Left kidney (tissue), 8 donors: ENCODE measurements at places on chromosomes 2 and 18. TPM values are rescaled to one million over a fixed set of nuclear protein-coding genes. Genes with fewer than 3 reads are reported as not detected.

- DNase-seq, result no peak
Observed at GRCh38 chr2:29014811-29015421, 33.8 kb downstream of the TOGARAM2 start.

- no peak for DNase-seq
Observed at GRCh38 chr2:186734957-186735734, 41.3 kb downstream of the FAM171B start.

- no peak for DNase-seq
Observed at GRCh38 chr2:144715992-144716391, 196.1 kb upstream of the ZEB2 start.

- no peak for DNase-seq
Observed at GRCh38 chr2:26754972-26755670, 9.0 kb upstream of the SLC35F6 start.

EVX2 gene
- polyA plus RNA-seq, result not detected

PLEKHM3 gene
- polyA plus RNA-seq, result 17.1 TPM
